Retina (tissue), 1 donor: ENCODE measurements at places on chromosomes 1 and 21.

DNA sequence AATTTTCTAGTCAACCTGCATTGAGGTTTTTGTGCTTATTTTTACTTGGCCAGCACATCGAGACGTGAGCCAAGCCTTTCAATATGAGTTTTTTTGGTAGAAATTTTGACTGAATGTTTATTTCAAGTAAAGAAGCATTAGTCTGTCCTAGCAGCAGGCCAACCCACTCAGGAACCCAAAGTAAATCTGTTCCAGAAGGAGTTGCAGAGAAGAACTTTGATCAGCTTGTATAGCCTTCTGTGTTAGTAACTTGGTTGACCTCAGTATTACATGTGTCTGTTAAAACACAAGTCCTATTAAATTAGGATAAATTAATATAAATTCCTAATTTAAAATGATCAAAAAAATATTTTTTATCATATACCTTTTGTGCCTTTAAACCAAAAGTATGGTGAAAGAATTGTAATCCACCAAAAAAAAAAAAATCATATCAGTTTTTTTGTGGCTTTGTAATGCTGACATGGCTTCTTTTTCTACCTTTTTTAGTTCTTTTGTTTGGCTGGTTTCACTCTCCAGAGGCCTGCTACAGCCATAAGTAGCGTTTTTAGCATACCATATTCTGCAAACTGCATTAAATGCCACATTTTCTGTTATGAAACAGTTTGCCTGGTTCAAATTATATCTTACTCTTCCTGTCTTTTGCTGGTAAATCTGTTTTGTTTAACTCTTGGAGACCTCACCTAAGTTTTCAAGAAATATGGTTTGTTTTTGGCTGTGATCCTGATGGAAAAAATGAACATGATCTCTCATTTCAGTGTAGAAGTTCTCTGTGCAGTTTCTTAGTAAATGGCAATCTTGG lies 39.5 kb downstream of the ATF6 start:
- DNase-seq, result no peak

DNA sequence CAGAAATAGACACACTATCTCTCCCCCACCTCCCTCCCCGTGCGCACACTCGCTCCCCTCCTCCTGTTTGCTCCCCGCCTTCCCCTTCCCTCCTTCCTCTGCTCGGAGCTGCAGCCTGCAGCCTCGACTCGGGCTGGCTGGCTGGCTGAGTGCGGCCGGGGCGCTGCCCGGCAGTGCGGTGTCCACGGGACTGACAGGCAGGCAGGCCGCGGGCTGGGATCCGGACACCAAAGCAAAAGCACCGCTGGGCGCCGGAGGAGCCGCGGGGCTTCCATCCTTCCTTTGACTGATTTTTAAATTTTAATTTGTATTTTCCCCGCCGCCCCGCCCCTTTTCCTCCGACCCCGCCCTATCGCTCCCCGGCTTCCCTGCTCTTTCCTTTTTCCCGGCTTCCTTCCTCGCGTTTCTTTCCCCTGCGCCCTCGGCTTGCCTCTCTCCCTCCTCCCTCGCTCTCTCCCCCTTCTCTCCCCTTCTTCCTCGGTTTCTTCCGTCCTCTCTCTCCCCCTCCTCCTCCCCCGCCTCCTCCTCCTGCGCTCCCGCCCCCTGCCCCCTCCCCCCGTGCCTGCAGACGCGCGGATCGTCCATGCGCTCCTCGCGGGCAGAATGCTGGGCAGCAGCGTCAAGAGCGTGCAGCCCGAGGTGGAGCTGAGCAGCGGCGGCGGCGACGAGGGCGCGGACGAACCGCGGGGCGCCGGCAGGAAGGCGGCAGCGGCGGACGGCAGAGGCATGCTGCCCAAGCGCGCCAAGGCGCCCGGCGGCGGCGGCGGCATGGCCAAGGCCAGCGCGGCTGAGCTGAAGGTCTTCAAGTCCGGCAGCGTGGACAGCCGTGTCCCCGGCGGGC lies 109.4 kb downstream of the NAV1 start:
- peak; percentile 74 for DNase-seq

GRCh38 chr1:1157914-1158710 lies 15.6 kb upstream of the TTLL10 start:
- peak; percentile 91 for DNase-seq

GRCh38 chr21:16002874-16003466 lies 273.2 kb downstream of the USP25 start:
- no peak for DNase-seq

GRCh38 chr1:84687714-84688462 lies 2.4 kb downstream of the SSX2IP start:
- no peak for DNase-seq

GRCh38 chr1:109327285-109327684 lies 20.5 kb upstream of the MYBPHL start:
- no peak for DNase-seq

GRCh38 chr1:205672970-205673369 lies 7.3 kb downstream of the SLC45A3 start:
- no peak for DNase-seq
